CD4-positive, alpha-beta T cell treated with Interleukin-4 for 1 hour (primary cell): ENCODE measurements at places on chromosomes 12 and 14.

DNA sequence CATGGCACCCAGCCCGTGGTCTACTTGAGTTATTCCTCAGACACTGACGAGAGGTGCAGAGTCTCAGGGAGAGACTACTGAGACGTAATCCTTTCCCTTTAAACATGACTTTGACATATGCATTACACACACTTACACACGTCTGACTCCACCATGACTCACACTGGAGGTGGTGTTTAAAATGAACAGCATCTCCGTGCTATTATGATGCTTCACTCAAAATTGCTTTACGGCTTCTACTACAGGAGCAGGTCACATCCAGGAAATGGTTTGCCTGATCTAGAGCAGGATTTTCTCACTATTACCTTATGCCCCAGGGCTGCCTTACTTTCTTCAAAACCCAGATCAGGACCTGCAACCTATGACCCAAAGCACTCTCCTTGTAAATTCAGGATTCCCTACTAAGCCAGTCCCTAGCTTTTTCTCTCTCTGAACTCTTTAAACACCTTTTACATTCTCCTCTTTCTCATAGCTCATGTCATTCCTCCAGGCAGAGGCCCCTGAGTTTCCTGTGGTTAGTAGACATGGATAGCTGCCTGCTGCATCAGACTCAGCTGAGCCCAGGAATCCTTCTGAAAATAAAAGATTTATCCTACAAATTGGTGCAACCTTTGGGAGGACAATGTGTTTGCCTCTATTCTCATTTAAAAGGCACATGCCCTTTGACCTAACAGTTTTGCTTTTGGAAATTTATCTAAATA, 31.2 kb downstream of the TMCC3 start:
- DNase-seq = no peak

DNA sequence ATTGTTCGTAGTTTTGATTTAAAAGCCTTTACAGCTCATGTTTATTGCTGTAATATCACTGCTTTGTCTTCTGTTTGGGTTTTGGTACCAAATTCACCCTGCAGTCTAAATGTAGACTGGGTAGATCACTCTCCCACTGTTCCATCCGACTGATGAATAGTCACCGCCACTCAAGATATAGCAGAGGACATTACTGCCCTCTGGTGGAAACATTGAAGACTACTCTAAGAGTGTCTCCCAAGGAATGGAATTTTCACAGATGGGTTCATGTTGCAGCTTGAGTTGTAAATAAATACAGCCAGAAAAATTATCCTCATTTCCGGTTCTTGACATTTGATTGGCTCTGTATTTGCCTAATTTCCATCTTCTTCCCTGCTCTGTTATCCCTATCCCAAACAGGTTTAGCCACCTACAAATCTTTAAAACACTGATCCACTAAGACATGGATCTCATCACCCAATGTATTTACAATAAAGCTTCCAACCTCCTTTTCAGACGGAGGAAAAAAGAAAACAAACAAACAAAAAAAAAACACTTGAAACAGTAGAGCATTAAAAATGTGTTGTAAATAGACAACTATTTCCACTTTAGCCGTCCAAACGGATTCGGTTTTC, 198.3 kb upstream of the CPNE8 start:
- DNase-seq = peak; percentile 50

DNA sequence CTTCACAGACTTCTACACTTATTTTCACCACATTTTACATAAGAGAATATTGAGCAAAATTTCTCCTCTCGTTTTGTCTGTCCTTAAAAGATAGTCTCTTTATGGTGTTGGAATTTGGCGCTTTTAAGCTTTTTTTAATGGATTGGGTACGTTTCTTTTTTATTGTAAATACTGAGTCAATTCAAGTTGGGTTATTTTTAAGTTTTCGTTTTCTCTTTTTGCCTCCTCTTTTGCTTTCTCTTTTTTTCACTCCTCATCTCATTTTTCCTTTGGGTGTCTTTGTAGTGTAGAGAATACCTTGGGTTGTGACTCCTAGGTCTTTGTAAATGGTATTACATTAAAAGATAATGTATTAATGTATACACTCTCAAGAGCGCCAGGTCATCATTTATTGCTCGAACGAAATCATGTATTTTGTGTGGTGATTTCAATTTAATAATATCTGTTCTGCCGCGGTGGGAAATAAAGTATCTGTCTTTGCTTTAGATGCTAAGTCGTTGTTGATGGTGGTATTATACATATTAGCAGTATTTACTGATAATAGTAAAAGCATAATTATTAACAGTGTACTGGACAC, 845 bp downstream of the TMX1 start:
- no peak for DNase-seq

DNA sequence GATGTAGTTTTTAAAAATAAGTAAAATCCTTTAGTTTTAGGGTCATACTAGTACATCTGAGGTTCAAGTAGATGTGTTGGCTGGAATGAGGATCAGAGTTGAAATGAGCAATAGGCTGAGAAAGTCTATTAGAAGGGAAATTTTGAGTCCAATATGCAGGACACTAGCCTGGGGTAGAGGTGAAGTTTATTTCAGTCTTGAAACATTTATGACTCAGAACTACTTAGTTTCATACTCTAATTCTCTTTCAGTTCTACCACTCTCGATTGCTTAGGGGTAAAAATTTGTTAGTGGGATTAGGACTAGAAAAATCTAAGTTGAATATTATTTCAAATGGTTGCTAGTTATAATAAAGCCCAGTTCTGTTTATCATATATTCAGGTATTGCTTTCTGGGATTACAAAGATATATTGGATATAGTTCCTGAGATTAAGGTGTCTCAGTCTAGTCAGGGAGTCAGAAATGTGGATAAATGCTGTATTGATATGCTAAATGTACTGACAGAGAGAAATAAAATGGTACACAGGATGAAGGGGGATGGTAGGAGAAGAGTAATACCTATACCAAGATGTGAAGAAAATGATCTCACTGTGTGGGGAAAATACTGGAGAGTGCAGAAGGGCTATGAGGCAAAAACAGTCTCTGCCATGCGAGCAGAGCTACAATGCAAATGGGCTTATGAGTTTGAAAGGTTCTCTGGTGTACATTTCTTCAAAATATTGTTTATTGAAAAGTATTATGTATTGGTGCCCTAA, 395.8 kb upstream of the FBXO33 start:
- no peak for DNase-seq

- DNase-seq = no peak
Measured at GRCh38 chr12:78087363-78087675, 256.6 kb downstream of the NAV3 start.
